ENCODE measurements at places on chromosomes 5 and 9.
A peak's percentile ranks its signal among the peaks of the same experiment; 100 is the strongest.

GRCh38 chr9:126454795-126455194 lies 128.2 kb downstream of the MVB12B start:
- no peak for DNase-seq

- no peak for DNase-seq
Observed at GRCh38 chr5:108084105-108084504, 297.8 kb downstream of the FBXL17 start.

DNA sequence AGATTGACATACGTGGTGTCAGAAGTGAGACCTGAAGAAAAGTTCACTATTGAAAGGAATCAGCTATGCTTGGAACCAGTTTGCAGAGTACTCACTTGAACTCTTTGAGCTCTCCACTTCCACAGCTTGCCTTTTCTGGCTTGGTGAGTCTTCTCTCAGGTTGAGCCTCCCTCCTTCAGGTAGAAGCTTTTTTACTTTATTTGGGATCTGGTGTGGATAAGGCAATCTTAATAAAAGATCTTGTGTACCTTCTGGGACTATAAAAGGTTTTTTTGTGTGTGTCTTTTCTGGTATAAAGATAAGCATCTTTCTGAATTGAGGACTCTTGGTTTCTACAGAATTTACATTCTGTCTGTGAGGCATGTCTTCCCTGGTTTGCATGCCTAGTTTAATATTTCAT lies 5.4 kb upstream of the CPLANE1 start:
- DNase-seq = no peak

DNA sequence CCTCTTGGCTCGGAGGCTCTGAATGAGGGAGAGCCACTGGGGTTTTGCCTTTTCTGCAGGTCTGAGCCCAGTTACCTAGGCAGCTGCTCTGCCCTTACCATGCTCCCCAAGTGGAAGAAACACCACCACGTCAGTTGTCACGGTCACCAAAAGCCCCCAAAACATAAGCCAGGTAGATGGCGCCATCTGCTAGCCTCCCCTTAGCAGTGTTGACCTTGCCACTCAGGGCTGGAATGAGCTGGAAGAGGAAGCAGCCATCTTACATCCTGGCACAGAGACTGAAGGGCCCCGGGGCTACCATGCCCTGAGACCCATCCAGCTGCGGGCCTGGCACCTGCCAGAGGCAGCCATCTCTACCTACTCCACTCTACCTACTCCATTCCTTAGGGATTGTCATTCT lies 7.4 kb downstream of the ZER1 start:
- DNase-seq = no peak

GRCh38 chr5:56950626-56951125 lies 1.2 kb downstream of the MIER3 start:
- DNase-seq = peak; percentile 36

- peak; percentile 13 for DNase-seq
Observed at GRCh38 chr5:58933891-58934628, 351.2 kb downstream of the RAB3C start.

- DNase-seq = no peak
Observed at GRCh38 chr9:124255222-124255621, 2.5 kb upstream of the NEK6 start.

- peak; percentile 70 for DNase-seq
Observed at GRCh38 chr9:5886114-5886939, 4.4 kb upstream of the MLANA start.

- no peak for DNase-seq
Observed at GRCh38 chr9:36893184-36893583, 140.9 kb downstream of the PAX5 start.

- DNase-seq = no peak
Observed at GRCh38 chr5:159638954-159639559, 277.2 kb upstream of the ADRA1B start.

DNA sequence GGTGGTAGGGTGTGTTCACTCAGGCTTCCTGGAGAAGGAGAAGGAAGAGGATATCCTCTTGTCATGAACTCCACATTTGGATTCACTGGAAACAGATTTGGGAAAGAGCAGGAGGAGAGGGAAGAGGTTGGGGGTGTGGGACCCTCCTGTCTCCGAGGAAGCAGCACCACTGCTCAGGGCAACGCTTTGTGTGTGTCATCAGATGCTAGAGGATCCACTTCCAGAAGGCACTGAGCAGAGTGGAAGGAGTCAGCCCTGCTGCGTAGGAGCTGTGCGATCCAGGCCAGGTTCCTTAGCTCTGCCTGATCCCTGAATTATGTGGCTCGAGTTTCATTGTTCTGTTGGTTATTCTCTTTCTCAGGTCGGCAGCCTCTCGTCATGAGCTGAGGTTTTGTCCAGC lies 37.3 kb upstream of the TJP2 start:
- no peak for DNase-seq

- DNase-seq = no peak
Observed at GRCh38 chr5:135242866-135243555, 156.0 kb downstream of the MACROH2A1 start.

- DNase-seq = no peak
Observed at GRCh38 chr5:143683459-143683858, 128.5 kb upstream of the HMHB1 start.

DNA sequence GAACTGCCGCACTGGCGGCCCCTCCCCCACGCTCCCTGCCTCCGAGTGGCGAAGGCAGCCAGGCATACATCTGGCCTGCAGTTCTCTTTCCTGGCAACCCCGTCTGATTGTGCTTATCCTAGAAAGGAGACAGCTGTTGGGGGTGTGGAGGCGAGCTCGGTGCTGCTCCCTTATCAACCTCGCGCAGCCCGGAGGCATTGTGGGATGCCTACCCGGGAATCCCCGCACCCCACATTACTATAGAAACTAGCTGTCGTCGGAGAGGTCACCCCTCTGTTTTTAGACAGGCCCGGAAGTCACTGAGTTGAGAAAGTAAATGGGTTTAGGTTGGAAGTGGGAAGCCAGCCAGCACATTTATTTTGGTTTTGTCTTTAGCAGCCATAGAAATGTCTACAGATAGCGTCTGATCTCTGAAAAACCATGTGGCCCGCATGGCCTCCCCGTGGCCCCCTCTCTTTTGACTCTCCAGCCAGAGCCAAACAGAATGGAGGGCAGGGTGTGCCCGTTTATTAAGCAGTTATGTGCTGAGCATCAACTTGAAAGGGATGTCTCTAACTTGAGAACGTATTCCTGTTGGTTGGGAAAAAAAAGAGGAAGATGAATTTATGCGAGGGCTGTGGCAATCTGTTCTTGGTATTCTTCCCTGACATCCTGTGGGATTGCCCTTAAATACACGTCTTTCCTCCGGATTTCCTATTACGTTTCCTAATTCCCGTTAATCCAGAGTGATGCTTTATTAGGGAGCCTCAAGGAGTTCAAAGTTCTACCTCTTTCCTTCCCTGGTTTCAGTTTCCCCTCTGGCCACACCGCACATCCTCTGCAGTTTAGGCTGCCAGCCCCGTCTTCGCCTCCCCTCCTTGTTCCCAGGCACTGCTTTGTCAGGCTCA lies 3.9 kb downstream of the STC2 start:
- no peak for DNase-seq

DNA sequence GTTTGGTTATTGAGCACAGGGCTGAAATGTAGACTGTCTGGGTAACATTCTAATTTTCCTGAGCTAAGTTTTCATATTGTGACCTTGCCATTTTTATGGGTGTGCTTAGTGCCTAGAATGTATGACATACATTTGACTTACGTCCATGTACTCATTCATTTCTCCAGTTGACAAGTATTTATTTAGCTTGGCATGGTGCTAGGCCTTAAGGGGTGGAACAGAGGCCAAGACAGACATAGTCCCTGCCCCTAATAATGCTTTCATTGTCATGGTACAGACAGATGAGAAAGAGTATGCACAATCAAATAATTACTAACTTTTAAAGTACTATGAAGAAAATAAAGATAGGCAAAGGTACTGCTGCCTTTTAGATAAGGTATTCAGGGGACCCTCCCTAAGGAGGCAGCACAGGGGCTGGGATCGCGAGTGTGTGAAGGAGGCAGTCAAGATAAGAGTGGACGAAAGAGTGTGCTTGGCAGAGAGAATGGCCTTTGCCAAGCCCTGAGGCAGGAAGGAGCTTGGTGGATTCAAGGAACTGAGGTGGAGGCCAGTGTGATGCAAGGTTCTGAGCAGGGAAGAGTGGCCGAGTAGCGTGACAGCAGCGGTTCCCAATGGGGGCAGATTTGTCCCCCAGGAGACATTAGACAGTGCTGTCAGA lies 128.0 kb downstream of the PIP5K1B start:
- no peak for DNase-seq

DNA sequence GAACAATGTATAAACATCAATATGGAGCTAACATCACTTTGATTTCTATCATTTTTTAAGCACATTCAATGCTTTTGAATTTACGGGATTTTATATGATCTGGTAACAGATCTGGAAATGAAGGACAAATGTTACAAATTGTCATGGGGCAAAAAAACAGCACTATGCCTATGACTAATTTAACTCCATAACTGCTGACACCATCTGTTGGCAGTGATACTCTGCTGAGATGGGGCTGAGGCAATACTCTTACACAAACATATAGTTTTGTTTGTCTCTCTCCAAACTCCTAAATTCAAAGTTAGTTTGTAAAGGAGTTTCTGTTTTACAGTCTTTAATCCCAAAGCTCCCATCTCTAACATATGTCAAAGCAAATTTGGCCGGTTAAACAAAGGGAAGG lies 132.5 kb upstream of the FER start:
- DNase-seq = no peak

DNA sequence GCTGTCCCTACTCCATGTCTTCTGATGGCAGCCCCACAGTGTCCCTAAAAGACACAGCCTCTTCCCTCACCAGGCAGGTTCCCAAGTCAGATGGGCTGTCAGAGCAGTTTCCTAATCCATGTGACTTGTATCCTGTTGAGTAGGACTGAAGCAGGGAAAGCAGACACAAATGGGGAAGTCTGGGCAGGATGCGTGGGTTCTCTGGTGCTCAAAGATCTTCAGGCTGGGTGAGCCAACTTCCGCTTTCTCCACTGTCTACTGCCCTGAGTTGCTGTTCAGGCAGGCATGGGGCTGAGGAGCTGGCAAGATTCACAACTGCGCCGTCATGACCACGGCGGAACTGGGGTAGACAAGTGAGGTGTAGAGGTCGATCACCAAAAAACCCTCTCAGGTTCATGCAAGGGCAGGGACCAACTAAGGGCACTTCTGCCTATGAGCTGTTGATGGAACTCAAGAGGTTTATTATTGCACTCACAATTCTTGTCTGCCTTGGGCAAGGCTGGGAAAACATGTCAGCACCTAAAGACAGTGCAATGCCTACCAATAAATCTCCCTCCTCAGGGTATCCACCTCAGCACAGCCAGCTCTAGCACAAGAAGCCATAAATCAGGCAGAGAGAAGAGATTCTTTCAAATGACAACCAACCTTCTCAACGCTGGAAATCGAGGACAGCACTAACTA lies 83.4 kb downstream of the RAPGEF1 start:
- peak; percentile 67 for DNase-seq

DNA sequence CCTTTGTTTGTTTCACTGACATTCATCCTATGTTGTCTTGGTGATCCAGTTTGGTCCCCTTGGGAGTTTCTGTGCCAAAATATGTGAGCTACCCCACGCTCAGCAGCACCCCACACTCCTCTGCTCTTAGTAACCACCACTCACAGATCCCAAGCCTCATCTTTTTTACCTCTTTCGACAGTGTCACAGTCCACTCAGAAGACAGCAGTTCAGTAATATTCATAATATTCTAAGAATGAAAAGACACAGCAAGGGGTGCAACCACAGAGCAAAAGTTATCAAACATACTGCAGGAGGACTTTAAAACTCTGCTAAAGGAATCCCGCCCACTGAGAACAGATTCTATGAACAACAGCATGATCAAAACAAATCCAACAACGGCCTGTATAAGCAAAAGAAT lies 28.2 kb downstream of the RNF130 start:
- DNase-seq = no peak

DNA sequence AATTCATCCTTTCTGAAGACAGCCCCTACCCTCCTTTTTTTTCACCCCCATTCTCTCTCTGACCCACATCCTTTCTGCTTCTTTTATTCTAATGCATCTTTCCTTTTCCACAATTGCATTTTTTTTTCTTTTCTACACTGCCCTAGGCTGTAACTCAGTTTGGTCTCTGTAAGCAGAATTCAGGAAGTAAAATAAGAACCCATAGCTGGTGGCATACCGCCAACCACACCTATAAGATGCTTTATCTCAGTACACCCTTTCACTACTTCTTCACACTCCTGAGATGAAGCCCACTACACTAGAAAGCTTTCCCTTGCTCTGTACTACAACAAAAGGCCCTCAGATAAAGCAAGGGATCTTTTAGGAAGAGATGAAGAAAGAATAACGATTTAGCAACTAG lies 16.1 kb upstream of the TSSK1B start:
- DNase-seq = no peak

GRCh38 chr9:113770396-113770795 lies 105.7 kb upstream of the ZNF618 start:
- no peak for DNase-seq

- no peak for DNase-seq
Observed at GRCh38 chr5:15932066-15932465, 247.5 kb downstream of the MARCHF11 start.

DNA sequence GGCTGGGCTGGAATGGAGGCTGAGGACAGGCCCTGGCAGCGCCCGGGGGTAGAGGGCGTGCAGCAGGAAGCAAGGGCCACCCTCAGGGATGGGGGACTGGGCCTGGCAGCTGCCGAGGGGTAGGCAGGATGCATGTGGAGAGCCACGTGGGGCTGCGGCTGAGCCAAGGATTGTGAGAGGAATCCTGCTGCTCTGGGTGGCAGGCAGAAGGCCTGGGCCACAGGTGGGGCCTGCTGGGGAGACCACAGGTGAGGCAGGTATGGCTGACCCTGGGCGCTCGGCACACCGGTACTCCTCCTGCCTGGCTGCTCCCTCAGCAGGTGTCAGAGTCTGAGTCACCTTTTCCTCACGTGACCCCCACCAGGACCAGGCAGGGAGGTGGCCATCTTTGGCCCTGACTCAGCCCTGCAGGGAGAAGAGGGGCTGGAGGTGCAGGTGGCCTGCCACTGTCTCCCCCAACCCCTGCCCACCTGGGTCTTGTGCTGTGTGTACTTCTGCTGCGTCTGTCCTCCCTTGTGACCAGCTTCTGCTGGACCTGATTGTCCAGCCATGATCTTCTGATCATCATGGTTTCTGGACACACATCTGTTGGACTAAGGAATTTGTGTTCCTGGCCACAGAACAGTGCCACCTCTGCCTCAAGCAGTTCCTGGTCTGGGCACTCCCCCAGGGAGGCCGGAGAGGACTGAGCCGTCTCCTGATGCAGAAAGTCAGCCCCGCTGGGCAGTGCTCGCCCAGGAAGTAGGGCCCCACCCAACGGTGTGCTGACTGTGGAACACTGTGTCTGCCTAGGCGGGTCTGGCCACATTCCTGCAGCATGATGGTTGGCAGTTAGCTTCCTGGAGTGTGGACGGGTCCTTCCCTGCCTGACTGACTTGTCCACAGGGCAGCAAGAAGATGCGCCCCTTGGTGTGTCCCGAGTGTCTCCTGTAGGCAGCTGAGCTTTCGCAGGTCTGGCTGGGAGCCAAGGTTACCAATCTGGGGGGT lies 6.4 kb downstream of the ARRDC1 start:
- DNase-seq = no peak

GRCh38 chr5:155001523-155001922 lies 12.0 kb upstream of the KIF4B start:
- no peak for DNase-seq

- no peak for DNase-seq
Observed at GRCh38 chr5:32172923-32173266, 1.2 kb downstream of the GOLPH3 start.

Measured in effector CD4-positive, alpha-beta T cell (primary cell).